ENCODE measurements at places on chromosomes 12 and 14.

- DNase-seq, result no peak
These were observed 179.0 kb downstream of the RIMBP2 start for GRCh38 chr12:130537051-130537450.

GRCh38 chr12:130200445-130200844, 38.2 kb downstream of the FZD10 start:
- no peak for DNase-seq

DNA sequence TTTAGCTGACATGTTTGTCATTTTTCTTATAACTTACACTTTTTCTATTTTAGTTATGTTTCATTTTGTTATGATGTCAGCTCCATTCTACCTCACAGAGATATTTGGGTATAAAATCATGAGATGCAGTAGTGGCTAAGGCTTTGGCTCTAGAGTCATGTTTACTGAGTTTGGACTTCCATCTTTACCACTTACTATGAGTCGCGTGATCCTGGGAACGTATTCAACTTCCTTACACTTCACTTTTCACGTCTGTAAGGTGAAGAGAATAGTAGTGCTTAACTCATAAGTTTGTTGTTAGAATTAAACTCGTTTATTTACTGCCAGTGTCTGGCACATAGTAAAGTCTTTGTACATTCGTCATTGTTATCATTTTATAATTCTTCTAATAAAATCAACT, 126.3 kb downstream of the ERC1 start:
- DNase-seq, result no peak

GRCh38 chr14:103241531-103241930, 92.5 kb upstream of the EIF5 start:
- DNase-seq, result no peak

DNA sequence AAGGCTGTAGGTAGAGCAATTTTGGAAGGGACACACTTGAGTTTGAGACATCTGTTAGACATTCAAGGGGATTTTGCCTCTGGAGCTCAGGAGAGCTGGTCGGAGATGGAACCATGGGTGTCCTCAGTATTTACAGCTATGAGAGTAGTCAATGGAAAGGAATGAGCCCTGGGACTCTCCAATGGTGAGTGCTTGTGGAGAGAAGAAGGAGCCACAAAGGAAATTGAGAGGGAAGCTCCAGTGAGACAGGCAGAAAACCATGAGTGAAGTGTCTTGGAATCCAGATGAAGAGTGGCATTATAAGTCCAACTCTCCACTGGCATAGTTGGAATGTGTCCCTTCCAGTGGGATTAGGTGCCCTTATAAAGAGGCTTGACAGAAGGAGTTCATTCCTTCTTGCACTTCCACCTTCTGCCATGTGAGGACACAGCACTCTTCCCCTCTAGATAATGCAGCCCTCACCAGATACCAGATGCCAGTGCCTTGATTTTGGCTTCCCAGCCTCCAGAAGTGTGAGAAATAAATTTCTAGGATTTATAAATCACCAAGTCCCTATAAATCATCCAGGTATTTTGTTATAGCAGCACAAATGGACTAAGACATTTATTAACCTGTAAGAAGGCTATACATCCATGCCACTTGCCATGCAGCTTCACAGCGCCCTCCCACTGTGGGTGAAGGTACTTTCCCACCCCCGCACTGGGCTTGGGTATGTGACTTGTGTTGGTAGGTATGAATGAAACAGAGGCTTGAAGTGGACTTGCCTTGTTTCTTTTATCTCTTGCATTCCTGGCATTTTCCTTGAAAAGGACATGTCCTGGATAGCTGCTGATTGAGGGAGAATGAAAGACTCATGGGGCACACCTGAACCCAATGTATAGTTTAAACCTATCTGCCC, 27.3 kb downstream of the LLPH start:
- no peak for DNase-seq

- DNase-seq, result no peak
These were observed 42.5 kb upstream of the BCAT1 start for GRCh38 chr12:24991209-24992049.

GRCh38 chr14:69625299-69626131, 14.1 kb downstream of the SUSD6 start:
- DNase-seq, result peak; percentile 58

GRCh38 chr12:57754411-57755193, at the start of gene MARCHF9:
MARCHF9 (plus strand) TSS chr12:57755103; CDS start chr12:57755529, 426 bp downstream.
- no peak for DNase-seq

GRCh38 chr12:118959985-118960560, 21.3 kb upstream of the SRRM4 start:
- no peak for DNase-seq

DNA sequence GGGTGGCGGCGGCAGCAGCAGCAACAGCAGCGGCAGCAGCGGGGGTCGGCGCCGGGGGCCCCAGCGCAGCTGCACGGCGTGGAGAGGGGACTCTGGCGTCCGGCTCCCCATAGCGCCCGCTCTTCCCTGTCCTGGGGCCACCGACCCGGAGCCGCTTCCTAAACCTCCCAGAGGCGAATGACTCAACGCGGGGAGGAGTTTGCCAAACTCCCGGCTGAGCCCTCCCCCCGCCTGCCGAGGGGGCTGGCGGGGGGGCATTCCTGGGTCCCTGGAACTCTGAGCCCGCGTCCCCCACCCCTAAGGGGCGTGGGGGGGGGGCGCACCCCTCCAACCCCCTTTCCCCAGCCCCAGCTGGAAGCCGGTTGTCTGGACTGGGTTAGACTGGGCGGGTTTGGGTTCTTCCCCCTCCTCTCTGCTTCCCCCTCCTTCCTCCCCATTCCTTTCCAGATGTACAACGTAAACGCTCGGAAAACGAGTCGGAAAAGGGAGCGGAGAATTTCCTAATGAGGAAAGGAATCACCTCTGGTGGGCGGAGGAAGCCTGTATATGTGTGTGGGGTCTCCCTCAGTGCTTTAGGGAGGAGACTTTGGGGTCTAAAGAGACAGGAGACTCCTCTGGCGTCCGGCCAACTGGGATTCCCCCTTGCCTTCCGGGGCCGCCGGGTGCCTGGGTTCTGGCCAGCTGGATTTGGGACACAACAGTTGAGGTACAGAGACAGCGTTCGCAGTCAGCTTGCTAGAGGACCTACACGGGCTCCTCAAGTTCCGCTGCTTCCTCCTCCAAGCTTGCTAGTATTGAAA, at the start of gene ITGA5:
ITGA5 (minus strand) TSS at position 179 of the 800 bp plus-strand sequence; CDS start at position 111, 68 bp downstream.
- DNase-seq, result no peak

GRCh38 chr12:98492580-98493140, 22.7 kb upstream of the TMPO start:
- DNase-seq, result no peak

DNA sequence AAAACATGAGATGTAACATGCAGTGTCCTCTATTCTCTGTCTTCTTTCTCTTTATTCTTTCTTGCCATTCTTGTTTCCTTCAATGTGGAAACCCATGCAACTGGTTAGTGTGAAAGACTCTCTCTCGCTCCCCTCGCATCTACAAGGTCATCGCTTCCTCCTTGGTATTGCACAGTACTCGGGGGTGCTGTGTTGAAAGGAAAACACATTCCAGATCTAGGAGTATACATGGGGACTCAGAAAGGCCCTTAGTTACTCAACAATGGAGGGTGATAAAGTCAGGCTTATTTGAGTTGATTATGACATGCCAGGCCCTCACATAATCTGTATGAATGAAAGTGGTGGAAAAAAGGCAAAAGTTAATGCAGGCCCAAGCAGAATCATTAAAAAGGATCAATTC, 75.5 kb upstream of the OVCH1 start:
- no peak for DNase-seq

DNA sequence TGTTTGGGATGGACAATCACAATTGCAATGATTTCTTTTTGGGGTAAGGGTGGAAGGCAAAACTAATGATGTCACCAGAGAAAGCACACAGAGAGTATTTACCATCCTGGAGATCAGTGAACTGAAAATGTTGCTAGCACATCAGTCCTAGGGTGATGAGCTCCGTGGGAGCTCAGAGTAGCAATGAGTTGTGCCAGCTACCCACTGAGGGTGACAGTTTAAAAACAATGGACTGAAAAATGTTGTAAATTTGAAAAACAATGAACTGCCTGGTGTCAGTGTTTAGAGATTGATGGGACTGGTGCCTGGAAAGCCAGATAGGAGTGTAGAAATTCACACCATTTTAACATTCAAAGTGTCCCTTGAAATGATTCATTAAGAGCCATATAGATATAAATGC, 198.5 kb downstream of the ATP23 start:
- DNase-seq, result no peak

- no peak for DNase-seq
These were observed 3.0 kb downstream of the ETV6 start for GRCh38 chr12:11652351-11653040.

DNA sequence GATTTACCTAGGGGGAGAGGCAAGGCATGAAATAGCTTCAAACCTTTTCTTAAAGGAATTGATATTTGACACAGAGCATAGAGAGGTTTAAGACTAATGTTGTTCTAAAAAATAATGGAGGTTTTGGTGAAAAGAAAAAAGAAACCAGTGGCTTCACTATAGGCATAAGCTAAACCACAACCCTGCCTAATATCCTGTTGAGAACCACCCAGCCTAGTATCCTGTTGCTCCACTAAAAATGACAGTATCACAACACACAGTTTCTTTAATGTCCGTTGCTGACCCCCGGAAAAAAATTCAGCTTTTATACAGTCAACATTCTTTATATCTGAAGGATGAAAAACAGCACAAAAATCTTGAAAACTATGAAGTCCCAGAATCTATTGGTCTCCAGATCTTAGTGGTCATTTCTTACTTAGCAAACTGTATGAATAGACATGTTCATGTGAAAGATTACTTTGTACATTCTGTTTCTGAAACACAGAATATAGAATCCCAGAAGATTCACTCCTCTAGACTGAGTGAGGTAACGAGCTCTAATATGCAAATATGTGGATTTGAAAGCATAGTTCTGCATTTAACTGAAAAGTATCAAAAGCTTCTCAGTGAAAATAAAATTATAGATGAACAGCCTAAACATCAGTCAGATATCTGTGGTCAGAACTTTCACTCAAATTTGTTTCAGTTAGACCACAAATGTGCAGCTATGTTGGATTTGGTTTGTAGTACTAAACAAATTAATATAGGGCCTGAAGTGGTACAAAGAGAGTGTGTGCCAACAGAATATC, 40.5 kb downstream of the GALC start:
- DNase-seq, result no peak

- no peak for DNase-seq
These were observed 84.4 kb downstream of the PPHLN1 start for GRCh38 chr12:42410340-42410739.

DNA sequence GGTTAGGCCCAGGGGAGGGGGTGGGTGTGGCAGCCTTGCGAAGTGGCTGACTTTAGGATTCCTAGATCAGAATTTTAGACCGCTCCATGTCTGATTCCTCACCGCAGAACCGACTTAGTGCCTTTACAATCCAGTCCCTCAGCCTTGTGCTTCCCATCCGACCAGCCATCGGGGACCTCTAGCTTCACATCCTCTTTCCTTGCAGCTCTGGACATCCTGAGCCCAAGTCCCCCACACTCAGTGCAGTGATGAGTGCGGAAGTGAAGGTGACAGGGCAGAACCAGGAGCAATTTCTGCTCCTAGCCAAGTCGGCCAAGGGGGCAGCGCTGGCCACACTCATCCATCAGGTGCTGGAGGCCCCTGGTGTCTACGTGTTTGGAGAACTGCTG, 557 bp downstream of the COPS7A start:
- no peak for DNase-seq

- DNase-seq, result no peak
These were observed 38.2 kb upstream of the MAP3K9 start for GRCh38 chr14:70847406-70848090.

DNA sequence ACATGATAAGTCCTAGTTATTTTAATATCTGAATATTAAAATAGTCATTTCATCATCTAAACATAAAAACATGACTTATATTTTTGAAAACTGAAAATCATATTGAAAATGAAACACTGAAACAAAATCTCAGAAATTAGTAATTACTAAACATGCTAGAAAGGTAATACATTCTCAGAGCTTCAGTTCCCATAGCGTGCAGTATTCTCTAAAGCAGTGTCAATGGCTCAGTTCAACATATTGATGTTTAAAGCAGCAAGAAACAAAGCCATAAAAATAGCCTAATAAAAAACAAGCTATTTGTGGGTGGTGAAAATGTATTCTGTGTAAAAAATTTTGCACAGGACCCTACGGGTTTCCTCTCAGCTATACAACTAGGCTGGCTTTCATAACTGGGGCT, 1337.4 kb downstream of the FSCB start:
- DNase-seq, result no peak

DNA sequence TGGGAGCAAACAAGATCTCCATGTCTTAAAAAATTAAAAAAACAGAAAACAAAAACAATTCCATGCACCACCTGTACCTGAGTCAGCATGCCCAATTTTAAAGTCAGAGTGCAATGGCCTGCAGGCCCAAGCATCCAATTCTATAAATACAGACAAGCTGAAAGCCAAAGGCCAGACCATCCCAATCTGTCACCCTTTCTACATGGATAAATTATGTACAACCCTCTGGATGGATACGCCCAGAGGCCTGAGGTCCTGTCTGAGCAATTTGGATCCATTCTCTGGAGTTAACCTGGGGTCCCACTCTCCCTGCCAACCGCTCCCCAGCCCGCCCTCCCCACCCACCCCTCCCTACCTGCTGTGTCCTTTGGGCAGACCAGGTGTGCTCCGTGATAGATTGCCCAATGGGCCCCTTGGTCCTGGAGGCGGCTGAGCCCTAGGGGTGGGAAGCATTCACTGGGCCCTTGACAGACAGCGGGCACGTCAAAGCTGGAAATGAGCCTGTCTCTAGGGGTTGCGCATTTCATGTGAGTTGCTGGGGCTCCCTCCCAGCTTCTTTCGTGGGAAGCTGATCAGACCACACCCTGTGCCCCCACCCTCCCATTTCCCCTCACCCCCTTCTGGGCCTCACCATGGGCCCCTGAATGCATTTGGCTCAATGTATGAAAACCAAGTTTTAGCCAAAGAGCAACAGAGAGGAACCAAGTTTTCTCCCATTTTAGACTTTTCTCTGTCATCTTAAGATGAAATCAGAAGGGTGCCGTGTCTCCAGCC, 171.3 kb downstream of the BCL11B start:
- no peak for DNase-seq

GRCh38 chr12:93895089-93895445, 217.9 kb downstream of the CRADD start:
- DNase-seq, result no peak

- DNase-seq, result no peak
These were observed 28.0 kb downstream of the NELL2 start for GRCh38 chr12:44847888-44848702.

- DNase-seq, result no peak
These were observed 83.6 kb upstream of the ARHGAP5 start for GRCh38 chr14:31993521-31993951.

DNA sequence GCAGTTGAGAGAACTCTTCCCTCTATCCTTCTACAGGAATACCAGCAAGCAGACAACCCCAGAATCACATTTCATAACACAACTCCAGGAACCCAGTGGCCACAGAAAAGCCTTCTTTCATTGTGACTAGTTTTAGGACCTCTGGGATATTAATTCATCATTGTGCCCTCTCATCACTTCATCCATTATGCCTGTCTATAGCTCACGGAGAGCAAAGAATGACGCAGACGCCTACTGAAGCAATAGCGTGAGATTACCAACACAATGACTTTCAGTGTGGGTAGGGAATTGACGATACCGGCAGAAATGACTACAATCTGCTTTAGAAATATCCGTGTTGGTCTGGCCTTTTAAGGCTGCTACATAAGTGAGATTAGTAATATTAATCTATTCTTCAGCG, 158.1 kb upstream of the FOXG1 start:
- DNase-seq, result no peak

GRCh38 chr14:81981307-81981675, 447.6 kb upstream of the SEL1L start:
- no peak for DNase-seq

All from chondrocyte (in vitro differentiated cells).